ENCODE measurements at places on chromosomes 3 and 15.

DNA sequence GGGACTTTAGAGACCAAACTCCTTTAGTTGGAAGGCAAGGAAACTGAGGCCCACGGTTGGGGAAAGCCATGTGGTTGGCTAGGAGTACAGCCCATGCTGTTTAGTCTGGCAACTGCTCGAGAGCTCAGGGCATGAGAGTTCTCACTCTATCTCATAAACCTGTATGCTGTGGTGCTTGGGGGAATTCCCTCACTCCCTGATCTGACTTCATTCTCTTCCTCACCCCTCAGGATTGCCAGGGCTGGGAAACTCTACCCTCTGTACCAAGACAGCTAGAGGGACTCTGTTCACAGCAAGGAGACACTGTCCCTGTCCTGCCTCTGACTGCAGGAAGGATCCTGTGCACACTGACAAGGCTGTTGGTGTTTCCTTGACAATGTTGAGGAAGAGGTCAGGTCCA is 230.2 kb downstream of the ZNF621 start:
- DNase-seq = no peak

DNA sequence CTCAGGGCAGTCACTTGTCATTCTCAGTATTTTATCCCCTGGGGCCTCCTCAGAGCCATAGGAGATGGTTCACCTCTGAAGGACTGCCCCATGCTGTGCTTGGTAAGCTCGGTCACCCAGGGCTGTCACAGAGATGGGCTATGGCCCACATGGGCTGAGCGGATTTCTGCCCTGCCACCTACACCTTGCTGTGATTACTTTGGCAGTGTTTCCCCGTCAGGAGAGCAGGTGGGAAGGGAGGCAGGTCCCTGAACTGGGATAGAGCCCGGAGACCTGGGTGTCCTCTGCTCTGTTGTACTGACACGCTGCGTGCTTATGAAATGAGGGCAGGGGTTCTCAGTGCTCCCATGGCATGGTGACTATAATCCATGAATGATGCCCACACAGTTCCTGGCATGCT is 48.9 kb downstream of the APBA2 start:
- no peak for DNase-seq

DNA sequence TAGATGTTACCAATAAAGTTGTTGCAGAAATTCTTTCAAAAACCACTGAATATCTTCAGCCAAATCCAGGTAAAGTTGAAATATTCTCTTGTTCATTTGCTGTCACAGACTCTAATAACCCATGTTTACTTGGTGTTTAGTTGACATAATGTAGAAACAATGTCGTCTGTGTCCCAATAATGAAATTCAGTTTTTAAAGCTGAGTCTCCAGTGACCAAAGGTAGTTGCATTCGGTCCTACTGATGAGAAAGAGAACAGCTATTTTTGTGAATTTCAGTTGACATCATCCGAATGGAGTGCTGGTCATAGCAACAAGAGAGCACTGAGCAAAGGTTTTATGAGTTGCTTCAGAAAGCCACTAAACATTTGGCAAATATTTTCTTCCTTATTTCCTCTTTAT is 88.8 kb upstream of the ADAMTSL3 start:
- DNase-seq = no peak

DNA sequence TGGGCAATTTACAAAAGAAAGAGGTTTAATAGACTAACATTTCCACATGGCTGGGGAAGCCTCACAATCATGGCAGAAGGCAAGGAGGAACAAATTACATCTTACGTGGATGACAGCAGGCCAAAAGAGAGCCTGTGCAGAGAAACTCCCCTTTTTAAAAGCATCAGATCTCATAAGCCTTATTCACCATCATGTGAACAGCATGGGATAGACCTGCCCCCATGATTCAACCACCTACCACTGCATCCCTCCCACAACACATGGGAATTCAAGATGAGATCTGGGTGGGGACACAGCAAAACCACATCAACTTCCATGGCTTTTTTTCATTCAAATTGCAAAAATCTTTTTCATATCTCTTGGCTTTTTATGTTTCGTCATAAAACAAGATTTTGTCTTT is 67.6 kb upstream of the GADL1 start:
- DNase-seq = no peak

DNA sequence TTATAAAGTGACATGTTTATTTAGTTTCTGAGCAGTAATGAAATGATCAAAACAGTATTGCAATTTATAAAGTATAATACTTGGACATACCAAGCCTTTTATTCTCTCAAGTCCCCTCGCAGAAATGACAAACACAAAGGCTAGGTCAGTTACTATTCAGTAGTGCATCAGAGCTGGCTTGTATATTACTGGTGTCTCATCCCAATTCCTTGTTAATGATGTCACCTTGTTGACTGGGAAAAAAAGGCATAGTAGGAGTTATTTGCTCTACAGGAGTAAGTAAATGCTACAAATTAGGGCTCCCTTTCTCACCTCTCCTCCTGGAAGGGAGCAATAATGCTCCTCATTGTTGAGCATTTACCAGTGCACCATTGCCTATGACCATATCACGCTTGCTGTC is 317.6 kb downstream of the CHL1 start:
- no peak for DNase-seq

DNA sequence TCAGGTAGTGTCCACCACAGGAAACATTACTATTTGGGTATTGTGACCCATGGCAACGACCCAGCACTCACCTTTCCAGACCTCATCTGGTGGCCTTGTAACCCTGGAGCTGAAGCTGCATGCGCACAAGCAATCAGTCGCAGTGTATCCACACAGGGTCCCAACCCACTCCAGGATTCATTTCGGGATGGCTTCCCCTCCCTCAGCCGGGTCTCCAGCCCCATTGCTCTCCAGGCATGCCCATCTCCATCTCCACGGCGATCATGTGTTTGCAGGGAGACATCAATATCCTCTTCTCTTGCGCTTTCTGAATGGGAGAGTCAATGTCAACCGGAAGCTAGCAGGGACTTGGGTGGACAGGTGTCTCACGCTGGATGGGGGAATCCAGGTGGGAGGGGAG is 35.2 kb downstream of the GOLGA6L2 start:
- no peak for DNase-seq

DNA sequence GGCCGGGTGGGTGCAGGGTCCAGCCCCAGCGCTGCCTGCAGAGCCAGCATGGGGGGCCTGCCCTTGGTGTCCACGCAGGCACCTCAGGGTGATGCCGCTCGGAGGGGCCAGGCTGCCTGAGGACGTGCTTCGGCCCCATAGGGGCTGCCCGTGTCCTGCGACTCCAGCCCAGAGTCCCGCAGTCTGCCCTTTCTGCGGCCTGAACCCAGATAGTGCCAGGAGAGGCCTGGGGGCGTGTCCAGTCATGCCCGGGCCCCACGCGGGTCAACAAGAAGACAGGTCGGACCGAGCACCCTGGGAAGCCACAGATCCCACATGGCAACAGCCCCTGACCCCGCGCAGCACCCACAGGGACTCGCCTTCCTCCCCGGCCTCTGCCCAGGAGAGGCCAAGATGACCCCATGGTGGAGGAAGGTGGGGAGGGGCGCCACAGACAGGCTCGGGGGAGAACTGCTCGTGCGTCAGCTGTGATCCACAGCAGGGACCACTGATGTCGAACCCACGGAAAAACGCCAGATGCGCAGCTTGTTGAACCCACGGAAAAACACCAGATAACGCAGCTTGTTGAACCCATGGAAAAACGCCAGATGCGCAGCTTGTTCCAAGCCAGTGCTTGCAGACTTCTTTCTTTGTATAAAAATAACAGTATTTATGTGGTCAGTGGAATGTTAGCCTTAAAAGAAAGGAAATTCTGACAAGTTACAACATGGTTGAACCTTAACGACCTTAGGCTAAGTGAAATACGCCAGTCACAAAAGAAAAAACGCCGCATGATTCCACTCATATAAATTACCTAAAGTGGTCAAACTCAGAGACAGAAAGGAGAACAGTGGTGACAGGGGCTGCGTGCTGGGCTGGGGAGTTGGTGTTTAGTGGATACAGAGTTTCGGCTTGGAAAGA is 28.5 kb downstream of the CYFIP1 start:
- no peak for DNase-seq
